ENCODE measurements at places on chromosomes 7 and 10.

- DNase-seq = no peak
Measured at GRCh38 chr7:100947792-100948191, 1.5 kb upstream of the MUC3A start.

- no peak for DNase-seq
Measured at GRCh38 chr10:44949915-44950314, 9.7 kb upstream of the RASSF4 start.

GRCh38 chr7:131786204-131786603 lies 229.8 kb upstream of the PODXL start:
- no peak for DNase-seq

- DNase-seq = no peak
Measured at GRCh38 chr7:131893631-131894340, 337.4 kb upstream of the PODXL start.

- DNase-seq = peak; percentile 5
Measured at GRCh38 chr10:58266826-58267712, 625 bp downstream of the IPMK start.

DNA sequence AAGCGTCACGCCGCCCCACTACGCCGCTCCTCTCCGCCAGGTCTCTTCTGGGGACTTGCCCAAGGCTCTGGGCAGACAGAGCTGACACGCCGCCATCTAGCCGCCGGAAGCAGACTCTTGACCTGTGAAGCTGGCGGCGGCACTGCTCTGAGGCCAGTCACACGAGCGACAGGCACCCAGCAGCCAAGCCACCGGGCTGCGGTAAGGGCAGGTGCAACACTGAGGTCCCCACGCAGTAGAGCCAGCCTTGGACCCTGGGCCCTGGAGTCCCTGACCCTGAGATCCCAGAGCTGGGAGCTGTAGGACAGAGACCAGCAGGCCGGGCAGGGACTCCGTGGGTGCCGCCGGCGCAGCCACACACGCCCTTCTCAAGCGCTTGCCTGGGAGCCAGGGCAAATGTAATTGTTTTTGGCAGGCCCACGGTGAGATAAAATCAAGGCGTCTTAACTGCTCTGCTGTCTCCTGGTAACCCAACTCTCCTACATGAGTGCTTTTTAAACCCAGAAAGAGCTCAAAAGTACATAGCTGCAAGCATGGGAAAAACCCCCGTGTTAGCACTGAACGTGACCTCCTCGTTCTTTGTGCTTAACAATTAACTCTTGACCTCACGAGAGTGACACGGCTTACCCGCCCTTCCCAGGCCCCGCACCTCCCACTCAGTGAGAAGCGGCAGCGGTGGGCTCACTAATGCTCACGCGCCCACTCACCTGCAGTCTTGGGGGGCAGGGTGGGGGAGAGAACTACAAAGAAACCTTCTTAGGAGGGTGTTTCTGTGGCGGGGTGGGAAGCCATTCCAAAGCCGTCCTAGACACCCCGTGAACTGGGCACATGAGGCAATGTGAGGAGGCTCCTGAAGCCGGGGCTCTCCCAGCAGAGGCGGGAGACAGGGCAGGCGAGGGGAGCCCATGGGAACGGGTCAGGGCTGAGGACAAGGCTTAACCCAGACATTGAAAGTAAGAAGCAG lies 8.5 kb downstream of the GPER1 start:
- DNase-seq = no peak

DNA sequence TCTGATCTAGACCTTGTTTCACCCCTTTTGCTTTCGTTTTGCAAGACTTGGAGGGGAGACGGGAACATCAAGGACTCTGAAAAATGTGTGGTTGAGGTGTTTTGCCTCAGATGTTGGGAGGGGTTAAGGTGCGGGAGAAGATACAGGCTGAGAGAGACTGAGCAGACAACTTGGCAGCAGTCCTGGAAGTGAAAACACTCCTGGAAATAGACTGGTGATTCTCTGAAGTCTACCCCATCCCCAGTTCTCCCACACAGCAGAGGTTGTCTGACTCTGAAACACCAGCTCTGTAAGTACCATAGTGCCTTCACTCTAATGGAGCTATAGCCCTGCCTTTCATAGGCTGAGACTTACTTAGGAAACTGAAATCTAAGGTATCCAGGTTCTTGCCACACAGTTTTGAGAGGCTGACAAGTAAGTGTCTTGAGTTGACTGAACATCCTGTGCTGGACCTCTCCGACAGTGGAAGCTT lies 152.5 kb downstream of the PPP1R9A start:
- DNase-seq = no peak

GRCh38 chr10:74383642-74384041 lies 232.6 kb downstream of the ADK start:
- no peak for DNase-seq

DNA sequence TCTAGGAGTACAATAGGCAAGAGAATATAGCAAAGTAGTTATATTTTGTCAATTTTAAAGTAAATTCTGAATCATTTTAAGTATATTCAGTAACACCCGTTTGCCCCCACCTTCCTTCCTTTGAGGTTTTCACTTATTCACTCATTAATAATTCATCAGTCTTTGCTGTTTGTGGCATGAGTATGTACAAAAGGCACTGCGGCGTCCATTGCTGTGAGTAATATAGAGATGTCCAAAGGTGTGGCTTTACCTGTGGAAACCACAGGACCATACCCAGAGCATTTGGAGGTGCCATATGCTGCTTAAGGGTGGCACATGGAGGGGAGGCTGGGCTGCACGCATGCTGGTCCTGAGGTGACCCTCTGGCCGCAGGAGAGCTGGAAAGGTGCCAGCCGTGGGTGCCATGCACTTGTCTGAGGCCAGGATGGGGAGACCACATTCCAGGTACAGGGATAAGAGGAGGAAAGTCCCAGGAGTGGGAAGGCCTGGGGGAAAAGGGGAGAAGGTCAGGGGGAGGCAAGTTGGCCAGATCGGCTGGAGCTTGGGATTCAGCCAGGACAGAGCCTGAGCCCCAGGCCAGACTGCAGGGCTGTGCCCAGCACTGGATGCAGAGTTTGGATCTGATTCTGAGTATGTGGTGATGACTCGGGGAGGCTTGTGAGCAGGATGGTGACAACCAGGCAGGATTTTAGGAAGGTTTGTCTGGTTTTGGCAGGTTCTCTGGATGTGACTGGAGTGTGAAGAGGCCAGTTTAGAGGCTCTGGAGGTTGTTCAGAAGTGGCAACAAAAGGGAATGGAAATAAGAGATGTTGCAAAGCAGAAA lies 223.4 kb downstream of the MGMT start:
- no peak for DNase-seq

GRCh38 chr7:25181532-25181931 lies 46.8 kb downstream of the NPVF start:
- no peak for DNase-seq

GRCh38 chr10:71354776-71355175 lies 35.7 kb downstream of the SLC29A3 start:
- DNase-seq = no peak

- no peak for DNase-seq
Measured at GRCh38 chr7:142053988-142054387, 57.5 kb upstream of the MGAM2 start.

DNA sequence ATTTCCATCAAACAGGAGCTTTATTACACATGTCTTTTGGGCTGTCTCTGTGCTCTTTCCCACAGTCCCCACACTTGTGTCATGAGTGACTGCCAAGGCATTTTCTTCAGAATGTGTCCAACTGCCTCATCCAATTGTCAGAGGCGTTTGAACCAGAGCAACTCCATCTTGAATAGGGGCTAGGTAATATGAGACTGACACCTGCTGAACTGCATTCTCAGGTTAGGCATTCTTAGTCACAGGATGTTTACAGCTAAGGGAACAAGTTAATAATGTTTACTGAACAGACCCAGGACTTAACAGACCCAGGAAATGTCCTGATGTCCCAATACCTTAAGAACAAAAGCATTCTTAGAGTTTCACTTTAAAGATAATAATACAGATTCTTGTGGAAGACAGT lies 595.5 kb downstream of the REEP3 start:
- DNase-seq = no peak

GRCh38 chr7:104272767-104273384 lies 55.5 kb upstream of the LHFPL3 start:
- no peak for DNase-seq

GRCh38 chr7:130632111-130632510 lies 36.4 kb downstream of the COPG2 start:
- DNase-seq = no peak

DNA sequence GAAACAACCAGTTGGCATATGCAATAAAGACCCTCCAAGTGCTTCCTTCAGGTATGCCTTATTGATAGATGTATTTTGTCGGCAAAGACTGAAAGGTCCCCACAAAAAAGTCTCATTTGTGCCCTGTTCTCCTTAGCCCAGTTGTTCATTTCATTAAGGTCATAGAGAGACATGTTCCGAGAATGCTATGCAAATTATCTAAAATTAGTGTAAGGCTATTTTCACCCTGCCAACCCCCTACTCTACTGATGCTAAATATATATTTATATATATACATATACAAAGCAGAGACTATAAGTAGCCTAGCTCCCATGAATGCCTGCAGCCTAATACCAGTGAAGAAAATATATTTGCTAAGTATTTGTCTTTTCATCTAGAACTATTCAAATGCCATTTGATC lies 96.7 kb upstream of the ADO start:
- no peak for DNase-seq

- no peak for DNase-seq
Measured at GRCh38 chr7:151491859-151492258, 27.8 kb downstream of the RHEB start.

DNA sequence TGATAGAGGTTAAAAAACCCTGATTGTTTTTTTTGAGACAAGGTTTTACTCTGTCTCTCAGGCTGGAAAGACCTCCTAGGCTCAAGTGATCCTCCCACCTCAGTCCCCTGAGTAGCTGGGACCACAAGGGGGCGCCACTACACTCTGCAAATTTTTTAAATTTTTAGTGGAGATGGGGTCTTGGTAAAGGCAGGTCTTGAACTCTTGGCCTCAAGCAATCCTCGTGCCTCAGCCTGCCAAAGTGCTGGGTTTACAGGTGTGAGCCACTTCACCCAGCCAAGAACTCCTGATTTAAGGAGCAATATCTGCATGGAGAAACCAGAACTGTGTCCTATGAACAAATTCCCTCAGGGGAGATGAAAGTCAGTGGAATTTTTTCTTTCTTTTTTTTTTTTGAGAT lies 7.3 kb upstream of the KLHDC10 start:
- peak; percentile 49 for DNase-seq

- DNase-seq = no peak
Measured at GRCh38 chr10:45063591-45064231, 63.0 kb downstream of the ZNF22 start.

DNA sequence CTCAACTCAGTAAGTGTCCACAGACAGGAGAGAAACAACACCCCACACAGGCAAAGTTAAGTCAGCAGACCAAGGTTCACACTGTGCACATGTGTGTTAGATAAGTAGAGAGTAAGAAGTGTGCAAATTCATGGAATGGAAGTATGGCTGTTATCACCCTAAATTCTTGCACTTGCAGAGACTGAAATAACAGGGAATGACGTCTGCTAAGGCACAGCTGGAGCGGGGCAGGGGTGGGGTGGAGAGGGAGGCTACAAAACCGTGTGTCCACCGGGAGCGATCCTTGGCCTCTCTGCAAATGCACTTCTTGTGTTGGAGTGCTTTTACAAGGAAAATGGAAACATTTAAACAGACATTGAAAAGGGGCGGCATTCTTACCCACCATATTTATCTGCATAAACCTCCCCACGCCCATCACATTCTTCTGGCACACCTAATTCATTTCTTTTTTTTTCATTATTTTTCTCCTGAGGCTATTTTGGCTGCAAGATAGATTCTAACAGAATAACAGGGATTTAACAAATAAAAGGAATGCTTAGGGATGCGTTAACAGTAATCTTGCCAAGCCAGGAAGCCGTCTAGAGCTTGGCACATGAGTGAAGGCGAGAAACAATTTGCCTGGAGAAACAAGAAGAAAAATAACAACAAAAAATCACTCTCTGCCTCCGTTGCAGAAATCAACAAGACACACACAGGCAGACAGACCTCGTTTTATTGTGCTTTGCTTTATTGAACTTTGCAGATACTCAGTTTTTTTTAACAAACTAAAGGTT lies 30.1 kb downstream of the TNS3 start:
- DNase-seq = no peak

- DNase-seq = no peak
Measured at GRCh38 chr7:123637878-123638277, 17.8 kb upstream of the LMOD2 start.

DNA sequence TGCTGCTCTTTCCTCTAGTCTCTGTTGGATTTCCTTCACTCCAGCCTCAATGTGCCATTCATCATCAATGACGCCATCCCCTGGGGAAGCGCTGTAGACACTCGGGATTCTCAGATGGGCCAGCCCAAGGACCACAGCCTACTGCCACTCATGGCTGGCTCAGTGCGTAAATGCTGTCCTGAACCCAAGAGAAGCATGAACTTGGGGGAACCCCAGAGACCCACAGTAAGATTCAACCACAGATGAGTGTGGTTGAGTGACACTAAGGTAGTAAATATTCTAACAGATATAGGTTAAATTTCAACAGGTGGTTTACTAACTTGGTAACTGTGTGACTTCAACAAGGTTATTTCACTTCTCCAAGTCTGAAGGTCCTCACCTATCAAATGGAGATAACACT lies 304.1 kb downstream of the GRM8 start:
- no peak for DNase-seq

DNA sequence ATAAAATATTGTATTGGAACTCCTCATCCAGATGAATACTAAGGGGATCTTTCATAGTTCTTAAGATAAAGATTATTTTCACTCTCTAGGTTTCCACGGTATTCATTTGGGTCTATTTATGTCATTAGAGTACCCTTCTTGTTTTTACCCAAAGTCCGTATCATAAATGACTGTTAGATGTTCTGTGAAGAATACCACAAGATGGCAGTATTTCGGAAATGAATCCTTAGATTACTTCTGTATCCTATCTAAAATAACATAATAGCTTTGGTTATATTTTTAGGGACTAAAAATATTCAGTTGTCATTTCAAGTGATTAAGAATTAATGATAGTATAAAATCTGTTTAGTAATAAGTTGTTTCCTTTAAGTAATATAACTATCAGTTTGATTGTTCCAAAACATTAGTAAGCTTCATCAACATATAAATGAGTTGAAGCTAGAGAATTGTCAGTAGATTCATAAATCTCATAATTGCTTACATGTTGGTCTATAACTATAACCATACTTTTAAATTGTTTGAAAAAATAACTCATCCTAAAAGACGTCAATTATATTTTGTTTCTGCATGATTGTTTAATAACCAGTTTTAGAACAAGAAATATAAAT lies 337.5 kb upstream of the KCND2 start:
- no peak for DNase-seq

GRCh38 chr7:1393421-1393820 lies 65.8 kb downstream of the MICALL2 start:
- no peak for DNase-seq

DNA sequence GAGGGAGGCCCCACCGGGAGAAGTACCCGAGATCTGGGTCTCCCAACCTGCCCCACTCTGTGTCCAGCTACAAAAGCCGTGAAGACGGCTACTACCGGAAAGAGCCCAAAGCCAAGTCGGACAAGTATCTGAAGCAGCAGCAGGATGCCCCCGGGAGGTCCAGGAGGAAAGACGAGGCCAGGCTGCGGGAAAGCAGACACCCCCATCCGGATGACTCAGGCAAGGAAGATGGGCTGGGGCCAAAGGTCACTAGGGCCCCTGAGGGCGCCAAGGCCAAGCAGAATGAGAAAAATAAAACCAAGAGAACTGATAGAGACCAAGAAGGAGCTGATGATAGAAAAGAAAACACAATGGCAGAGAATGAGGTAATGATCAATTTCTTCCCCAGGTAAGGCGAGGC lies 59.1 kb upstream of the PDCD4 start:
- no peak for DNase-seq
